Neural crest cell (in vitro differentiated cells): ENCODE measurements at places on chromosomes 13 and 19.

DNA sequence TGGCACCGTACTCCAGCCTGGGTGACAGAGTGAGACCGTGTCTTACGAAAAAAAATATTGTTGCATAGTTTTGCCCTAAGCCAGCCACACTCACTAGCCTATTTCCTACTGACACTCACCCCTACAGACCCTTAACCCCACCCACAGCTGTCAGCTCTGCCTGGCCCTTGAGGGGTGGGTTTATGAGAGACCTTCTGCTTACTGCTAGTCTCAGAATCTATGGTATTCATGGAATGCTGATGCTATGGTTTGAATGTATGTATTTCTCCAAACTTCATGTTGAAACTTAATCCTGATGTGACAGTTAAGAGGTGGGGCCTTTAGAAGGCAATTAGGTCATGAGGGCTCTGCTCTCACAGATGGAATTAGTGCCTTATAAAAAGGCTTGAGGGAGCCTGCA is 79.2 kb upstream of the LRCH1 start:
- no peak for DNase-seq

GRCh38 chr19:11223200-11223599 is 16.2 kb upstream of the ANGPTL8 start:
- DNase-seq: no peak

- no peak for DNase-seq
Observed at GRCh38 chr19:10412257-10412977, 7.9 kb upstream of the PDE4A start.

GRCh38 chr19:6856749-6857372 is 30.5 kb upstream of the ADGRE1 start:
- DNase-seq: no peak

- DNase-seq: no peak
Observed at GRCh38 chr19:38385057-38385803, 2.6 kb downstream of the GGN start.

- DNase-seq: no peak
Observed at GRCh38 chr19:46945694-46946489, 73.7 kb upstream of the NPAS1 start.

DNA sequence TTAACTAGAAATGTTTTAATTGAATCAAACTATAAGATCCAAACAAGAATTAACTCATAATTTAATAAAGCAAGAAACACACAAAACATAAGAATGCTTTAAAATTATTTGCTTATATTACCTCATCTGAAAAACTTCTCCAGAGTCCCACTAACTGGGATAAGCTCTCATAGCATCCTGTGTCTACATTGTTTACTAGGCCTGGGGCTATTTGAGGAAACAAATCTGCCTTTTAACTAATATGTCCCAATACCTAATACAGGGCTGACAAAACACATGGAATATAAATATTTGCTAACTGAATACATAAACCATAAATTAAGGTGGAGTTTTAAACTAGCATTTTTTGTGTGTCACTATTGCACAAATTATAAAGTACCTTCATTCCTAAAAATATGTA is 1399.8 kb upstream of the SLC10A2 start:
- DNase-seq: no peak

GRCh38 chr13:83831796-83832195 is 50.5 kb downstream of the SLITRK1 start:
- no peak for DNase-seq

DNA sequence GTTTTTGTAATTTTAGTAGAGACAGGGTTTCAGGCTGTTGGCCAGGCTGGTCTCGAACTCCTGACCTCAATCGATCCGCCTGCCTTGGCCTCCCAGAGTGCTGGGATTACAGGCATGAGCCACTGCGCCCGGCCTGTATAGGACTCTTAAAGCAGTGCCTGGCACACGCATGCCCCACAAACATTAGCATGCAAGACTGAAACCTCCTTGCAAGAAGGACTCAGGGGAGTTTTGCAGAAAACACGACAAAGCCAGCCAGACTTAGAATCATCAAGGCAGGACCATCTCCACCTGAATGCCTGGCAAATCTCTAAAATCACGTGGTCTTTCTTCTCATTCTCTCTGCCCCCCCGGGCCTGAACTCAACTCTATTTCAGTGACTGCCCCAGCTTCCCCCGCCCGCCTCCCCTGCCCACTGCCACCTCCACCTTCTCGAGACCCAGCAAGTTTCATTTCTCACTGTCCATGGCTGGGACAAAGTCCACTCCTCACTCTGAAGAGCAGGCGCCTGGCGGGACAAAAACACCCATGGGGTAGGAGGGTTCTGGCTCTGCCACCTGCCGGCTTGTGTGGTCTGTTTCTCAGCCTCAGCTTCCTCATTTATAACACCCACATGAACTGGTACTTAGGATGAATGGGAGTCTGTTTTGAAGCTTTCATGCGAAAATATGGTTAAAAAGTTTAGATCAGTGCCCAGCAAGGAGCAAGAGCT is 2.4 kb downstream of the TICAM1 start:
- DNase-seq: no peak
